ENCODE measurements at places on chromosomes 11 and 22. TPM values are rescaled to one million over a fixed set of nuclear protein-coding genes. Genes with fewer than 3 reads are reported as not detected.

IFITM1 gene
- 20.1 TPM for total RNA-seq

POTEH gene
- not detected for total RNA-seq

SPTBN2 gene
- total RNA-seq: 26.7 TPM

SAA1 gene
- 160 TPM for total RNA-seq

FRMD8 gene
- total RNA-seq: 55.0 TPM

ZP1 gene
- not detected for total RNA-seq

HORMAD2 gene
- total RNA-seq: not detected

TREH gene
- not detected for total RNA-seq

TMEM151A gene
- total RNA-seq: not detected

SOX6 gene
- total RNA-seq: 0.94 TPM

SCN3B gene
- total RNA-seq: under 0.01 TPM

All from hair follicular keratinocyte (primary cell).